Small intestine (tissue), 16 donors: ENCODE measurements at places on chromosomes 7 and 10.
A peak's percentile ranks its signal among the peaks of the same experiment; 100 is the strongest.

DNA sequence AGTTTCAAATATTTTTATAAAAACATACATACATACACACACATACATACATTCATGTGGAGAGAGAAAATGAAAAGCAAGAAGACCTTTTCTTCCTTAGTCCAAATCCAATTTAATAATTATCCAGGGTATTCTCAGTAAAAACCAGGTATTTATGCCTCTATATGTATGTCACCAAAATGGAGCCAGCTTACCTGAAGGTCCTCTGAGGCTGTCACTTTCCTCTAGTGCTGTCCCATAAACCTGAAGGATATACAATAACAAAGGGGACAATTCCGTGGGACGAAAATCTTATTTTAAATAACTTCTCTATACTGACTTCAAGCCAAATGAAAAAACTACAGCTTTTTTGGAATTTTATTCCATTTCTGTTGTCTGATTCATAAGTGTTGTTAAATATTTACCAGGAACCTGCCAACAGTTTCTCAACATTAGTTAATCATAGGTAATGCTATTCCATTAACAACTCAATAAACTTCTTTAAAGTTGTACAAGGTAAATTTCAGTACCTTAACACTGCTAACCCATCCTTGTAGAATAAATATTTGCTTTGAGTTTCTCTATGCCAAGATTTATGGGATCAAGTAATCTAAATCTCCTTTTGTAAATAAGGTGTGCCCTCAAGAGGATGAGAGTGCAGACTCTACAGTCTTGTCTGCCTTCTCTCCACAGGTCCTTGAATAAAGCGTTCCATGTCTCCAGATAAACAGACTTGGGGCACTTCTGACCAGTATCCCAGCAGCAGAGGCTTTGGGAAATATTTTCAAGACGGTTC, 260.3 kb downstream of the AHR start:
- peak; percentile 57 for DNase-seq

DNA sequence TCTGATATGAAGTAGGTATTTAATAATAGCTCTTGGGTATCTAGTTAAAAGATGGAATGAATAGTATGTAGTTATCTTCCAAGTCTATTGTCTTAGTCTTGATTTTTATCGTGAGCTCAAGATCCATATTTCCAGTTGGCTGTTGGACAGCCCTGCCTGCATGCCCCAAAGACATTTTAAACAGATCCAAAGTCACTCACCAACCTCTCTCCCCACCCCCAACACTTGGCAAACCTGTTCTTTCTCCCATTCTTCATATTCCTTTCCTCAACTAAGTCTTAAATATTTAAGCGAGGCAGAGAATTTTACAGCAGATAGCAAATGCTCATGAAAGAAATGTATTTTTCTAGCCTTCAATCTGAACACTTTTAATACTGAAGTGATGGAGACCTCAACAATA, 80.7 kb upstream of the PALS2 start:
- DNase-seq, result no peak

DNA sequence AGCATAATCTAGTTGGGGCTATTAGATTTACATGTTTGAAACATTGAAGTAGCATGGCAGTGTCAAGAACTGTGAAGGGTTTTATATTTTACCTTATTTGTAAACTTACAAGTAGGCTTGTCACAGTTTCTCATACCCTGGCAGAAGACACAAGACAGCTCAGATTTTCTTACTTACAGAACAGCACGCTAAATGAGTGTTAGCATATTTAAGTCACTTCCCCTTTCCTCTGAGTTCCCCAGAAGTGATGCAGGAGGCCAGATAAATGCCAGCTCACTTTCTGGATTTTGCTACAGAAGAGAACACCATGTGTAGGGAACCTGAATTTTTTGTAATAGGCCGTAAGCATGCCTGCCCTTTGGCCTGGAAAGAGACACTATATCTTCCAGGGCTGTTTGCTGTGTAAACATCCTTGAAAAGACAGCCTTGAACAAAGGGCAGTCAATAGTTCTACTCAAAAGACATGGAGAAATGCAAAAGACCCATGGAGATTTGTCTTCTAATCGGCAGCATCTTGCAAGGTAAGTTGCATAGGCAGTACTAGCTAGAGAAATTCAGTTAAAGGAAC, 279.1 kb downstream of the PHF14 start:
- DNase-seq, result no peak

GRCh38 chr10:15672469-15672868, 47.3 kb downstream of the ITGA8 start:
- no peak for DNase-seq

DNA sequence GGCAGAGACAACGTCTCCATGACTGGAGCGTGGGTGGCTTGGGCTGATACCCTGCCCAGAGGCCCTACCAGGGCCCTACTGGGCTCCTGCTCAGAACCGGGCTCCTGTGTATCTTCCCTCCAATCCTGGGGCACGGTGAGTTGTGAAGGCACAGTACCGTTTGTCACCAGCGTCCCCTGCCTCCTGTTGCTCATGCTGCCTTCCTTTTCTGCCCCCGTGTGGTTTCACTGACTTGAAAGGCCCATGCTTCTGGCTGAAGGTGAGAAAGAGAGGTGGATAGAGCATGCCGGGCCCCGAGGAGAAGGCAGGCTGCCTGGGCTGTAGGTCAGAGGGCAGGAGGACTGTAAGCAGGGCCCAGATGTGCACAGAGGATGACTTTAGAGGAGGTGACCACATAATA, 9.1 kb upstream of the DMBT1 start:
- DNase-seq, result no peak

- DNase-seq, result no peak
Measured at GRCh38 chr7:76377186-76377918, 18.6 kb upstream of the YWHAG start.

- no peak for DNase-seq
Measured at GRCh38 chr10:17138460-17139042, 8.9 kb upstream of the CUBN start.

- DNase-seq, result no peak
Measured at GRCh38 chr7:53237344-53237913, 202.0 kb downstream of the POM121L12 start.

DNA sequence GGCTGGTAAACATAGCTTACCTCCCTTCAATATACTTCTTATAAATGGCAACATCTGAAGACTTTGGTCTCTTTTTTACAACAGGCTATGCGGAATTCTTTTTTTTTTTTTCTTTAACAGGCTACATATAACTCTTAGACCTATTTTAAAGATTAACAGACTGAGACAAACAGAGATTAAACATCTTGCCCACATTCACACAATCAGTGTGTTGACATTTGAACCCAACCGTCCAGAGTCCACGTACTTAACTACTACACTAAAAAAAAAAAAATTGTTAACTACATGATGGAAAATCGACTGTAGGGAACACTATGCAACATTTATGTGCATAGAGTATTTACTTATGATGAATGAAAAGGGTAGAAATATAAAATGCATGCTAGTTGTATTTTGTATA, 298.5 kb downstream of the ELMO1 start:
- no peak for DNase-seq

DNA sequence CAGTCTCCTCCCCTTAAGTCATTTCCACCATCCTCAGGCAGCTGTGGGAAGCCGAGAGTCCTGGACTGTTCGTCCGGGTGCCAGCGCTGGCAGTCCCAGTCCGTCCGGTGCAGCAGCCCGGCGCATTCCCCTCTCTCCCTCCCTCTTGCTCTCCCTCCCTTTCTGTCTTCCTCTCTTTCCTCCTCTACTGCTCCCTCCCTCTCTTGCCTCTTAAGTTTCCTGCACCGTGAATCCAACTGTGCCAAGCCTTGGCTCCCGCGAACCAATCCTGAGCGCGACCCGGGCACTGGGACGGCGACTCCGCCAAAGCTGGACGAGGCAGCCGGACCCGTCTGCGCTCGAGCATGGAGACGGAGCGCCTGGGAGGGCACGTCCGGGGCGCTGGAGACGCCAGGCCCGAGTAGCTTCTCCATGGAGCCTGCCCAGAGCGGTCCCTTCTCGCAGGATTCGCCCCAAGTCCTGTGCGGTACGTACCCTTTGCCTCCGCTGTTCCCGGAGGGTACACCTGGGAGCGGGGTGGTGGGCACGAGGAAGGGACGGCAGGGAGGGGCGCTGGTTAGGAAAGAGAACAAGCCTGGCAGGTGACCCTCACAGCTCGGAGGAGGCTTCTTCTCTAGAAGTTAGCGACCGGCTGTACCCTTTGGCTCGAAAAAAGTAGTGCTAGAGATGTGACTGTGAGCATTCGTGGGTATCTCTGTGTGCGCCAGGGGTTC, 1.0 kb downstream of the NXPH1 start:
- no peak for DNase-seq

DNA sequence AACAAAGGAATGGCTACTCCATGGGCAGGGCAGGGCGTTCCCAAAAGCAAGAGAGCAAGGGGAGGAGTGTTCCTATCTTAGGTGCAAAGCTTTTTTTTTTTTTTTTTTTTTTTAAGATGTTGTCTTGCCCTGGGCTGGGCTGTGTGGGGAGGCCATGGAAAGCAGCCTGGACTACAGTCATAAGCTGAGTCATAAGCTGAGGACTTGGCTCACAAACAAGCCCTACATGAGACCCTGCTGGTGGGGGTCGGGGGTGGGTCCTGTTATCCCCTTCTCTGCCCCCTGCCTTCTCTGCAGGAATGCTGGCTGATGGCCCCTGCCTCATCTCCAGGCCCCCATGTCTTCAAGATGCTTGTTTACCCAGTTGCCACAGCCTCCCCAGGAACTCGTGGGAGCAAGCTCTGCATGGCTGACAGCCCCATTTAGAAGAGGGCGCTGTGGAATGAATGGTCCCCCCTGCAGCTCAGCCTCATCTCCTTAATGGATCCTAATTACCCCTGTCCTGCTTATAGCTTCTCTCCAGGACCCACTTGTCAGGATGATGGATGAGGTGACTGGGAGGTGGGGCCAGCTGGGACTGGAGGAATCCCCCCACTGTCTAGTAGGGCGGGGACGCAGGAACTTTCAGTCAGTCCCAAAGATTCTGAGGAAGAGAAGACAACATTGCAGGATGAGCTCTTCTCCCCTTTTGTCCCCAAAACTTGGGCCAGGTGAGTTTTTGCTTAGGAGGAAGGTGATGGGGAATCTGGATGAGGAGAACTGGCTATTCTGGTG, 340.8 kb upstream of the PODXL start:
- no peak for DNase-seq

DNA sequence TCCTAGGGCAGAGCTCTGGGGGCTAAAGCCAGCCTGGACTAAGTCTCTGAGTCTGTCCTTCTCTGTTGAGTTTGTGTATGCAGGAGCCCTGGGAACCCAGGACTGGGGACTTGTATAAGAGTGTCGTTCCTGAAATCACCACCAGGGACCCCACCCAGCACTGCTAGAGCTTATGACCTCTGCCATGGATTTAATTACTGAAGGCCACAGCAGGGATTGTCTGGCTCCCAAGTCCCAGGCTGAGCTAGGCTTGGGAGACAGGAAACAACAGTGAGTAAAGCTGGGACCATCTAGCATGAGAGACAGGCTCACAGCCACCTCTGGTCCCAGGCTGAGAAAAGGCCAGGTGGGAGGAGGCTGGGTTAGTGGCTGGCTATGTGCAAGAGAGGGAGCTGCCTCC, 1.4 kb upstream of the TSPAN15 start:
- peak; percentile 83 for DNase-seq

DNA sequence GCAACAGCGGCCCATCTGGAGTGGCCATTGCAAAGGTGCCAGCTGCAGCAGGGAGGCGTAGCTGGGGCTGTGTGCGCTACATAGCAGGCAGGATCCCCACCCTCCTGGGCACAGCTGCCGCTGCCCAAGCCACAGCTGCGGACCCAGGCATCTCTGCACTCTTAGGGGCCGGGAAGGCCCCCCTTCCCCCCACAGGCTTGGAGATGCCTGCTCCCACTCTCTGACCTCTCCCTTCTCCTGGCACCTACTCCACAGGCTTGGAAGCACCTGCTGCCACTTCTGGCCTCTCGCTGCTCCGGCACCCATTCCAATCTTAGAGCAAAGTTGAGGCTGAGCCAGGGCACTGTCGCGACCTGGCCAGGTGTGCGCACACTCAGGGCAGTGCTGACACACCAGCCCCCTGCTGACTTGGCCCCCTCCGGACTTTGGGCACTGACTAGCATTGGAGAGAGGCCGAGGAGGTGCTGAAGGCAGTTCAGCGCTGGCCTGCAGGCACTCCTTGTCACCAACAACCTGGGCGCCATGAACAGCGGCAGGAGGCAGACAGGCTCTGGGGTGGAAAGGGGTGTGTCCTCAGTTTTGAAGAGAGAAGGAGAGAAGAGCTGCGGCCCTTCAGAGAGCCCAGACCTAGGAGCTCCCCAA, 18.4 kb downstream of the RBM48 start:
- no peak for DNase-seq

DNA sequence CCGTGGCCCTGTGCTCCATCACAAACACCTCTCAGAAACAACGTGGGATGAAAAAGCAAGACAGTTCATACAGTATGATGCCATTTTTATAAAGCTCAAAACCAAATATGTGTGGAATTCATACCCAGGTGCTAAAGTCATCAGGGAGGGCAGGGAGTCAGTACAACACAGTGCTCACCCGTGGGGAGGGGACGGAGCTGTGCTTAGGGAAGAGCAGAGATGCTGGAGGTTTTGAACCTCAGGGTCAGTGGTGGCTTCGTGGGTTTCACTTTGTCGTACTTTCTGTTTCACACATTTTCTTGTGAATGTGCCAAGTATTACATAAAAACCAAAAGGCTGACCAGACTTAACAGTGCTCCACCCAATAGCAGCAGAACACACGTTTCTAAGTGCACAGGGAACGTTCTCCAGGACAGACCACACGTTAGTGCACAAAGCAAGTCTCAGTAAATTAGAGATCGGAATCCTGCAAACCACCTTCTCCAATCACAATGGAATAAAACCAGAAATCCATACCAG, 21.2 kb downstream of the ZMIZ2 start:
- peak; percentile 56 for DNase-seq

DNA sequence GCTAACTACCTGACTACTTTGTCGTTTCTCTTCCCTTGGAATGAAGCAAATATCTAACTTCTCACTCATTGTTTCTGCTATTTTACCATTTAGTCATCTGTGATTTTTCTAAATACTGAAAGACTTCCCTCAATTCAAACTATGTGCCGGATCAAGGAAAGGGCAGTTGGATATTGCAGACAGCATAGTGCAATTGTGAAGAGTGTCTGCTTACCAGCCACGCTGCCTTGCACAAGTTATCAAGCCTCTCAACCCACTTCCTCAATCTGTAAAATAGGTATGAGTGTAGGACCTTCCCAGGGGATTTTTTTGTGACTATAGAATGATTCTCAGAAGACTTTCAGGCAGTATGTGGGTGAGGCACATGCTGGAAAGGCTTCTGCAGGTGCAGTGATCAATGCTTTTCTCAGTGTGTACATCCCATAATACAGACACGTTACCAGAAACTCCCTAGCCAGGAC, 54.3 kb downstream of the EGFR start:
- DNase-seq, result peak; percentile 51

- peak; percentile 94 for DNase-seq
Measured at GRCh38 chr7:372932-373791, 83.2 kb downstream of the FOXL3 start.

DNA sequence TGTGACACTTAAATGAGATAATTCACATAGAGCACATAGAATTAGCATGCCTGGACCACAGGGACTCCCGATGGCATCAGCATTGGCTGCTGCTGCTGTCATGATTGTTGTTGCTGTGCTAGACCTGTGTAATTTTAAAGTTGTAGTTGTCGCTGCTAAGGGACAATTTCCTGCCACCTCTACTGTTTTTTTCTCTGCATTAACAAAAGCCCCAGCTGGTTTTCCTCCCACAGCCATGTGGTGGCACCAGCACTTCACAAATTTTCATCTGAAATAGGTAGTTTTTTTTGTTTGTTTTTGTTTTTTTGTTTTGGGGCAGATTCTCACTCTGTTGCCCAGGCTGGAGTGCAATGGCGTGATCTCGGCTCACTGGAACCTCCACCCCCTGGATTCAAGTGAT, 25.4 kb upstream of the PRXL2A start:
- DNase-seq, result peak; percentile 54

GRCh38 chr7:33201821-33202220, 72.5 kb downstream of the BBS9 start:
- no peak for DNase-seq
